ENCODE measurements at places on chromosomes 1 and 21. TPM values are rescaled to one million over a fixed set of nuclear protein-coding genes. Genes with fewer than 3 reads are reported as not detected.
A peak's percentile ranks its signal among the peaks of the same experiment; 100 is the strongest.

- H3K27ac ChIP-seq, result peak overlapping the region; percentile 49
- no peaks in the 10 kb centered on the region for H3K36me3 ChIP-seq
- H3K4me1 ChIP-seq, result peaks cover 38% of the 10 kb centered on the region
- no peak overlapping the region for H3K4me3 ChIP-seq
- peak; percentile 20 for DNase-seq
These were observed 3.4 kb downstream of the WNT9A start for GRCh38 chr1:227944090-227944930.

DNA sequence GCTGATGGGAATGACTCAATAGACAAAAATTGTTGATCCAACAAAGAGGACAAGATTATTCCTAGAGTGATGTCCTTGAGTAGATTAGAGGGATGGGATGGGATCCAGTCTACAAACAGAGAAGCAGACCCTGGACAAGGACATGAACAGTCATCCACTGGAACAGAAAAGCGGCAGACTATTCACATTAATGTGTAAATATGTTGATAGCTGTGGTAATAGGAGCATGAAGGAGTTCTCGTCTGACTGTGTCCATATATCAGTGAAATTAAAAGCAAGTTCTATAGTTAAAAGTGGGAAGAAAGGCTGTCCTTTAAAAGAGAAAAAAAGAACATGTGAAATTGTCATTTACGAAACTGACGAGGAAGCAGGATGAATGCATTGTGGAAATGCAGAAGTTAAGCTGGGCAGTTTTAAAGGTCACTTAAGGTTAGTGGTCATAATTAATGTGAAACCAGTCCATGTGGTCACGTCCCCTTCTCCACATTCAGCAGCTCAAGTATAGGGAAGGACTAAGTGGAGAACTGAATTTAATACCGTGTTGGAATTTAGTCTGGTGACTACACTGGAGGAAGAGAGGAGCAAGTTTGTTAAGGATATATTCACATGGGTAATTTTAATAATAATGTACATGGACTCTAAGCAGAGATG lies 62.1 kb downstream of the PIK3R3 start:
- no peaks in the 10 kb centered on the region for H3K27me3 ChIP-seq
- peak; percentile 25 for DNase-seq
- H3K27ac ChIP-seq, result no peak overlapping the region
- no peak overlapping the region for H3K4me3 ChIP-seq
- H3K4me1 ChIP-seq, result peaks cover 4% of the 10 kb centered on the region

GRCh38 chr21:34157521-34157920 lies 84.1 kb downstream of the MRPS6 start:
- H3K4me3 ChIP-seq, result no peak overlapping the region
- H3K4me1 ChIP-seq, result no peaks in the 10 kb centered on the region
- no peak for DNase-seq
- no peaks in the 10 kb centered on the region for H3K36me3 ChIP-seq
- H3K27me3 ChIP-seq, result no peaks in the 10 kb centered on the region

DNA sequence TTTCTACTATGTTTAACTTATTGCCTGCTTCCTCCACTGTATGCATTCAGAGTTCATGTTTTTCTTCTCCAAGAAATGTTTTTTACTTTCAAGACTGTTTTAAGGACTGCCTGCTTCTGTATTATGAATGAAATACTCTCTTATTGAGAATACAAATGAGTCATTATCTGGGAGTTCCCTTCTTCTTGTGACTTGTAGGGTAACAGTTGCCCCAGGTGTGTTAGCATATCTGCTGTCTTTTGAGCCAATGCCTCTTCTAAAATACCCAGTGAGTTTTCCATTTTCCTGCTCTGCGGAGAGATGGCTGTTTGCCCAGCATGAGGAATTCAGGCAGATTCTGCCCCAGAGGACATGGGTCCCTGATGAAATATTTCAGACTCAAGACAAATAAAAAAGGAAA lies 34.1 kb upstream of the ST6GALNAC5 start:
- no peak overlapping the region for H3K4me3 ChIP-seq
- H3K4me1 ChIP-seq, result no peaks in the 10 kb centered on the region
- DNase-seq, result no peak
- no peaks in the 10 kb centered on the region for H3K36me3 ChIP-seq
- no peaks in the 10 kb centered on the region for H3K27me3 ChIP-seq

GRCh38 chr1:69438056-69438795 lies 129.5 kb upstream of the LRRC7 start:
- DNase-seq, result no peak
- H3K4me3 ChIP-seq, result no peak overlapping the region
- H3K27ac ChIP-seq, result no peak overlapping the region
- no peaks in the 10 kb centered on the region for H3K36me3 ChIP-seq
- no peaks in the 10 kb centered on the region for H3K4me1 ChIP-seq

- no peak overlapping the region for H3K4me3 ChIP-seq
- DNase-seq, result no peak
- H3K36me3 ChIP-seq, result no peaks in the 10 kb centered on the region
- no peaks in the 10 kb centered on the region for H3K4me1 ChIP-seq
These were observed 25.2 kb upstream of the TAL1 start for GRCh38 chr1:47257224-47257623.

DNA sequence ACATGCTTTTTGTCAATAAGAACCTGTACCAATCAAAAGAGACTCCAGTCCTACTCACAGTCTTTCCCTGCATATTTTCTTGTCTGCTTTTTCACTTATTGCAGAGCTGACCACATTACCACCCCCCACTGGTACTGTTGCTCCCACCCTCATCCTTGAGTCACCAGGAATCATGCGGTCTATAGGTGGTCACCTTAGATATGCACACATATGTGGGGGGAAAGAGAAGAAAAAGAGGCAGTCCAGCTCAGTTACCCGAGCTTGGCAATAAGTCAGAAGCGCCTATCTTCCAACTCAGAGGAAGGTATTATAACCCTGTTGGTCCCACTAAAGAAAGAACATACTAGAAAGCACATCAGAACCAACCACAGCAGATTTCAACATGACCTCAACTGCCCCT lies 119.2 kb downstream of the SMYD2 start:
- no peaks in the 10 kb centered on the region for H3K36me3 ChIP-seq
- H3K27ac ChIP-seq, result no peak overlapping the region
- H3K4me1 ChIP-seq, result no peaks in the 10 kb centered on the region
- H3K4me3 ChIP-seq, result no peak overlapping the region
- no peak for DNase-seq

GRCh38 chr1:6260433-6260934 lies 414 bp downstream of the GPR153 start:
- H3K27ac ChIP-seq, result peak overlapping the region; percentile 48
- no peaks in the 10 kb centered on the region for H3K27me3 ChIP-seq
- H3K36me3 ChIP-seq, result no peaks in the 10 kb centered on the region
- peak overlapping the region; percentile 77 for H3K4me3 ChIP-seq

DNA sequence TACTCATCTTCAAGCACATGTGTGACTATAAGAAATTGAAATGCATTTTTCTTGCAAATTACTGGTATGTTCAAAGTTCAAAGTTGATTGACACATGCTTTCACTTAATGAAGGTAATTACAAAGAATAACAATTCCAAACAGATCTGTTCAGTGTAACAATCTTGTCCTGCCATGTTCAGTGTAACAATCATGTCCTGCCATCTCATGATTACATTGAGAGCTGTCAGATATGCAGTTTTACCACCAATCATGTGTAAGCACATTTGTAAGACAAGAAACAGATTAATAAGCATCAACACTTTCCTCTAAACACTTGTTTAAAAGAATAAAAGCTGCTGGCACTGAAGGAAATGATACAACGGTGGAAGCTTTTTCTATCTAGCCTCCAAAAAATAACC lies 80.3 kb upstream of the ZNF281 start:
- no peak overlapping the region for H3K4me3 ChIP-seq
- H3K36me3 ChIP-seq, result no peaks in the 10 kb centered on the region
- DNase-seq, result no peak
- peaks cover 4% of the 10 kb centered on the region for H3K4me1 ChIP-seq

DNA sequence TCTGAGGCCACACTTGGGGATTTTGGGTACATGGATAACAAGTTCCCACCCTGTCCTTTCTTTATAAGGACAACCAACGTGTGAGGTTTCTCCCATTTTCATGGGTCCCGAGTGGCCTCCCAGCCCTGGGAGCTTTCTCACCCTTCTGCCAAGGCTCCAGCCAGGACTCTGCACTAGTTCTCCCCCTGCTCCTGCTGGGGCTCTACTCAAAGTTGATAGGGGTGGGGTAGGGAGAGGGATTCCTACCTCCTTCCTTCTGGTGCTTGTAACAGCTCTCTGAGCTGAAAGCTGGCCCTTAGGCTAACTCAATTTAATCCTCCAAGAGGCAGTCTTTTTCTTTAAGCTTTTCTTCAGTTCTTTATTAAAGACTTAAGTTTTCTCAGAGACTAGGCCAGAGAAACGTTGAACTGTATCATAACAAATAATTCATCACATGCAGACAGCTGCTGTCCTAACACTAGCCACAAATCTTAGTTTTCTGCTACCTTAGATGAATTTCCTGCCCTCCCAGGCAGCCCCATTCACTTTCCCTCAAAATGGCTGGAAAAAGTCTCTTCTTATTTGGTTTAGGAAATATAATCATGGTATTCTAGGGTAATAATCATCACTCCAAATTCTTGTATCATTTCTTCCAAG lies 22.4 kb upstream of the DR1 start:
- H3K27ac ChIP-seq, result no peak overlapping the region
- no peak overlapping the region for H3K4me3 ChIP-seq
- H3K36me3 ChIP-seq, result no peaks in the 10 kb centered on the region
- no peaks in the 10 kb centered on the region for H3K27me3 ChIP-seq

- no peak overlapping the region for H3K4me3 ChIP-seq
- H3K27ac ChIP-seq, result no peak overlapping the region
- H3K27me3 ChIP-seq, result no peaks in the 10 kb centered on the region
- peaks cover 5% of the 10 kb centered on the region for H3K4me1 ChIP-seq
These were observed 13.1 kb downstream of the MPZL1 start for GRCh38 chr1:167734841-167735240.

GRCh38 chr1:235532360-235532759 lies 28.1 kb upstream of the B3GALNT2 start:
- no peak overlapping the region for H3K27ac ChIP-seq
- H3K4me3 ChIP-seq, result no peak overlapping the region
- no peaks in the 10 kb centered on the region for H3K27me3 ChIP-seq
- H3K4me1 ChIP-seq, result no peaks in the 10 kb centered on the region
- no peak for DNase-seq

DNA sequence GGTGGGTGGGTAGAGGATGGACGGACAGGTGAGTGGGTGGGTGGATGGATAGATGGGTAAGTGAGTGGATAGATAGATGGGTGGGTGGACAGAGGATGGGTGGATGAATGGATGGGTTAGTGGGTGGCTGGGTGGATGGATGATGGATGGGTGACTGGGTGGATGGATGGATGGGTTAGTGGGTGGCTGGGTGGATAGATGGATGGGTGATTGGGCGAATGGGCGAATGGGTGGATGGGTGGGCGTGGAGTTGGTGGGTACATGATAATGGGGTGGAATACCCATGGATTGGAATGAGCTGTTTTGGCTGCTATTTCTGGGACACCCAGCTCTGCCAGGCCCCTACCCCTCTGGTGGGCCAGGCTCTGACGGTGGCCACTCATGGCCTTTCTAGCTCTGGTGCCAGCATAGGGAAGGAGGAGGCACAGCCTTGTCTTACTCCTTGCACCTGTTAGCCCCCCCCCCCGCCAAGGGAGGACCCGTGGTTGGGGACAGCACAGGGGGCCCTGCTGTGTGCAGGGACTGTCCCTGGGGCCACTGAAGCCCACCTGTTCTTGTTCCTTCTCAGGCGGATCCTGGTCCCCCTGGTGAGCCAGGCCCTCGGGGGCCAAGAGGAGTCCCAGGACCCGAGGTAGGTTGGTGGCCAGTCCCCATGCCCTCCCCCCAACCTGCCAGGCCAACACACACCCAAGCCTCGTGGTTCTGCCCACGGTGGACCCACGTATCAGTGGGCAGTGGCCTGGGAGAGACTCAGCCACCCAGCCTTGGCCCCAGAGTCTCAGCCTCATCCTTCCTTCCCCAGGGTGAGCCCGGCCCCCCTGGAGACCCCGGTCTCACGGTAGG lies 26.4 kb downstream of the COL6A2 start:
- peak; percentile 63 for DNase-seq
- no peaks in the 10 kb centered on the region for H3K27me3 ChIP-seq
- no peak overlapping the region for H3K27ac ChIP-seq
- H3K36me3 ChIP-seq, result no peaks in the 10 kb centered on the region
- H3K4me3 ChIP-seq, result no peak overlapping the region

- no peak for DNase-seq
- H3K4me1 ChIP-seq, result no peaks in the 10 kb centered on the region
- no peak overlapping the region for H3K4me3 ChIP-seq
- H3K27me3 ChIP-seq, result no peaks in the 10 kb centered on the region
- no peak overlapping the region for H3K27ac ChIP-seq
These were observed 57.4 kb downstream of the SSX2IP start for GRCh38 chr1:84632673-84633434.

- no peak for DNase-seq
- no peak overlapping the region for H3K27ac ChIP-seq
- no peaks in the 10 kb centered on the region for H3K4me1 ChIP-seq
- H3K27me3 ChIP-seq, result no peaks in the 10 kb centered on the region
These were observed 228.4 kb upstream of the NRIP1 start for GRCh38 chr21:15293240-15293639.

DNA sequence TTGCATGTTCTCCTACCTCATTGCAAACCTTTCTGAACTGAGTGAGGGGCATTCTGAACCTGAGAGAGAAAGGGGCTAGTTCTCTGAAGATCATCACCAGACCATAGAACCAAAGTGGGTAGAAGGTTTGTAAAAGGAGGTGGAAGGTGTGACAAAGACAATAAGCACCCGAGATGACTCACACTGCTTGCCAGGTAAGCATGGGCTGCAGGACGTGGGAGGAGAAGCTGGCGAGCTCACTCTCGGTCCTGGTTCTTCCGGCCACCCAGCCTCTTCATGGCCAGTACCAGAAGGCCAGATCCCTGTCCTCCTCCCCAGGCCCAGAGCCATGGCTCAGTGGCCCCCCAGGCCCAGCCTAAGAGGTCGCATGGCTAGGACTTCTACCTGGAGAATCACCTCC lies 128.3 kb downstream of the TMEM53 start:
- H3K36me3 ChIP-seq, result no peaks in the 10 kb centered on the region
- no peaks in the 10 kb centered on the region for H3K4me1 ChIP-seq
- no peak overlapping the region for H3K27ac ChIP-seq
- no peaks in the 10 kb centered on the region for H3K27me3 ChIP-seq

GRCh38 chr1:41713557-41714327 lies 205.0 kb downstream of the HIVEP3 start:
- no peaks in the 10 kb centered on the region for H3K4me1 ChIP-seq
- H3K4me3 ChIP-seq, result no peak overlapping the region
- H3K36me3 ChIP-seq, result no peaks in the 10 kb centered on the region
- H3K27ac ChIP-seq, result no peak overlapping the region

DNA sequence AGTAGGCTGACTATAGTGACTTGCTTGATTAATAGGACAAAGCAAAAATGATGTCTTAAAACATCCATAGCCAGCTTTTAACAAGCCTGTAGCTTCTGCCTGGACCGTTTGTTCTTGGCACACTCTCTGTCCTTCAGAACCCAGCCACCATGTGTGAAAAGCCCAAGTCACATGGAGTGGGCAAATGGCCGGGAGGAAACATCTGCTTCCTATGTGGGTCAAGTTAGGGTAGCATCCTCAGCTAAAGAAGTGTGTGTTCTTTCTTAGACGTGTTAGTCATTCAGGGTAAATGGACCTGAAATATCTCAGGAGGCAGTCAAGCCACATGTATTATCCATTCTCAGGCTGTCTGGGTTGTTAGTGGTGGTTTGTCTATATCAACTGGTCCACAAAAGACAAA lies 23.4 kb downstream of the RD3 start:
- no peaks in the 10 kb centered on the region for H3K4me1 ChIP-seq
- no peak overlapping the region for H3K4me3 ChIP-seq
- no peak for DNase-seq
- H3K27me3 ChIP-seq, result no peaks in the 10 kb centered on the region
- H3K36me3 ChIP-seq, result no peaks in the 10 kb centered on the region
- H3K27ac ChIP-seq, result no peak overlapping the region

Gene CD52
- total RNA-seq, result 210 TPM

Gene MR1
- total RNA-seq, result 28.0 TPM

Gene BRDT
- not detected for total RNA-seq

Gene DNAJC6
- 3.5 TPM for total RNA-seq

All from upper lobe of left lung (tissue), 6 donors.